ENCODE measurements at places on chromosomes 4 and X.

DNA sequence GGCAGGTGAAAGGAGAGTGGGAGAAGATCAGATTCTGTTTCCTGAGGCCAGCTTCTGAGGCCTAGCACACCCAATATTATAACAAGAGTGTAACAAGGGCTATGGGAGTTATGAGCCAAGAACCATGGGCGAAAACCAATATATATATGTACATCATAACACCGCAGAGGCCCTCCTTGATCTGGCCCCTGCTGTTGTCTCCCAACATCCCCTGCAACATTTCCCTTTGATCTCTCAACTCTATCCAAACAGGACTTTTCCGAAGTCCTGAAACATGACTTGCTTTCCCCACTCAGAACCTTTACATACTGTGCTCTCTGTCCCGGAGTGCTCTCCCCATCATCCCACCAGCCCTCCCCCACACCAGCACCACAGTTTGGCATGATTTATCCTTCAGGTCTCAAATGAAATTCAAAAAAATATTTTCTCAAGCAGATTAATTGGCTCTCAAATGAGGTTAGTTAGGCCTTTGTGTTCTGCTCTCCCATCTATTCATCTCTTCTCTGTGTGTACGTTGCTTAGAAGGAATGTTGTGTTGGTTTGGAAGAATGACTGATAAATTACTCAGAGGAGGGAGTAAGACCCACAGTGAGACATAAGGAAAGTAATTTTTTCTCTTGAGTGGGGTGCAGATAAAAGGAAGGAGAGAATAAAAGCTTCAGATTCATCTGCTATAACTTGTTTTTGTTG, 58.1 kb upstream of the SMIM10 start:
- DNase-seq = no peak

DNA sequence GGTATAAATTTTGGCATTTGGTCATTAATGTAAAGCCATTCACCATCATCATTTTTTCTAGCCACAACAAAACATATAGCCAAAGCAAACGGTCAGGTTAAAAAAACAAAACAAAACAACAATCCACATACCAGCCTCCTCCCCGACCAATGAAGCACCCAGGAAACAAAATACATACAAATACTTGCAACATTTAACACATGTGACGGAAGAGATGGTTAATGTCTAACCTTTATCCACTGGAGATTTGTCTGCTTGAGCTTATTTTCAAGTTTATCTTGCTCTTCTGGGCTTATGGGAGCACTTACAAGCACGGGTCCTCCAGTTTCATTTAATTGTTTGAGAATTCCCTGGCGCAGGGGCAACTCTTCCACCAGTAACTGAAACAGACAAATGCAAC, 857.5 kb upstream of the FTHL17 start:
- no peak for DNase-seq

DNA sequence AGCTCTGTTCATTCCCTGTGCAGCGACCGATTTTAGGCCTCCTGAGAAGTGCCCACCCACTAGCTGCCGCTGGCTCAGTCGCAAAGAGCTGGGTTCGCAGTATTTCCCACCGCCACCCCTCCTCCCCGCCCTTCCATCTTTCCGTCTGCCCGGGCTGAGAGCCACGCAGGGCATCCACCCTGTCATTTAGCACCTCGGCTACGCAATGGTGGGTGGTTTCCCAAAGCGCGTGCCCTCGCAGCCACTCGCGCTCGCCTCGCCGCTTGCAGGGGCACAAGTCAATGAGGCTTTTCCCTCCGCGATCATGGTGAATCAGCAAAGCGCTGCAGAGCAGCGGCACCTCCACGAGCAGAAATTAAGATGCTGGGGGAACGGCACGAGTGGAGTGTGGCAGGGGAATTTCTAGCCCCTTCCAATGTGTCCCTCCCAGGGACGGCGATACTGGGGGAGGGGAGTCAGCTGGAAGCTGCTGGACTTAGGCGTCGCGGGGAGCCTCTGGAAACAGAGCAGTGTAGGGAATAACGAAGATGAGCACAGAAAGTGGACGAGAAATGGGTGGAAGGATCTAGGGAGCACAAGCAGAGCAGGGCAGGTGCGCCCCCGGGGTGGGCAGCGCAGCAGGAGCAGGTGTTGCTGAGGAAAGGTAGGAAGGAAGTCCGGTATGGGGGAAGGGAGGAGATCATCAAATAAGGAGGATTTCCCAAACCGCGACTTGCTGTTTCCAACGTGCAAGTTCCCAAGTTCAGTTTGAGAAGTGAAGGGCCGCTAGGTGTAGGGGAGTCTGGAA, 2.4 kb upstream of the PTCHD1 start:
- no peak for DNase-seq

- peak; percentile 11 for DNase-seq
Observed at GRCh38 chr4:73864365-73864764, 4.8 kb upstream of the CXCL1 start.

DNA sequence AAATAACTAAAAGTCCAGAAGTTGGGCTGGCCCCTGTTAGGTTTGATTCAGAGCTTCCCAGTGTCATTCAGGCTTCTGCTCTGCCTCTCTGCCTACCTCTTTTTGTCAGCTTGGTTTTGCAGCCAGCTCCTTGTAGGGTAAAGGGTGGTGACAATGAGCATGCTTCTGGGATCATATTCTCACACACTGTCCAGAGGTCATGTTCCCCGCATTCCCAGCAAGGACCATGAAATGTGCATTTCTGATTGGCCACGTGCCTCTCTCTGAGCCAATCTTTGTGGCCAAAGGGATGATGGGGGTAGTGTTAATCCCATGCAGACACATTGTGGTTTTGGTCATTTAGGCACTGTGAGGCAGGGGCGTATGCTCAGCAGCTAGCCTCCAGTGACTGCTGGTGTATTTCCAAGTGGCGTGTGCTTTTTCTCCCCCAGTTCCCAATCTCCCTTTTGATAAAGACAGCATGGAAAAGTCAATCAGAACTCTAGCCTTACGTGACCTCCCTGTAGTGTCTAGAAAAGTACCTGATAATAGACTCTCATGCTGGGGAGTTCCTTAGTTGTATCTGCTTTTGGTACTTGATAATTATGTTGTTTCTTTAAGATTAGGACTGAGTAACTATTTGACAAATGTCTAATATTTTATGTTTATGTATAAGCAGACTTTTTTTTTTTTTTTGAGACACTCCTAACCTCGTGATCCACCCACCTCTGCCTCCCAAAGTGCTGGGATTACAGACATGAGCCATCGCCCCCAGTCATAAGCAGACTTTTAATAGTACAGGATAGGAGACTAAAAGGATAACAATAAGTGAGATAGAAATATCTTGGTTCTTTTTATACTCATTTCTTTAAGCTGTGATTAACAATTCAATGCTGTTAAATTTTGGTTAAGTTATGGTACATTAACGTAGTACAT, 57.8 kb downstream of the KIAA0232 start:
- DNase-seq = peak; percentile 47

- DNase-seq = no peak
Observed at GRCh38 chrX:118621081-118621759, 106.2 kb upstream of the IL13RA1 start.

DNA sequence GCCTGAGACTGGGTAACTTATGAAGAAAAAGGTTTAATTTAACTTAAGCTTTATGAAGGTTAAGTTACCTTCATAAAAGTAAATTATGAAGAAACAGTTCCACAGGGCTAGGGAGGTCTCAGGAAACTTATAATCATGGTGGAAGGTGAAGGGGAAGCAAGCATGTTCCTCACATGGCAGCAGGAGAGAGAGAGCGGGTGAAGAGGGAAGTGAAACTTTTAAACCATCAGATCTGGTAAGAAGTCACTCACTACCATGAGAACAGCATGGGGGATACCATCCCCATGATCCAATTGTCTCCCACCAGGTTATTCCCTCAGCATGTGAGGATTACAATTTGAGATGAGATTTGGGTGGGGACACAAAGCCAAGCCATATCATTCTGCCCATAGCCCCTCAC, 944.7 kb upstream of the NDST4 start:
- no peak for DNase-seq

- no peak for DNase-seq
Observed at GRCh38 chr4:142095886-142096605, 459.7 kb downstream of the IL15 start.

All from hematopoietic multipotent progenitor cell treated with erythropoietin and hydrocortisone succinate and interleukin-3 and kit ligand, for 8 days (in vitro differentiated cells).